Stimulated activated CD8-positive, alpha-beta memory T cell treated with anti-CD3 and anti-CD28 coated beads, Interleukin-15, amount 100 ng/mL, for 24 hours (primary cell): ENCODE measurements at places on chromosomes 12 and 14.

GRCh38 chr12:32125455-32126084 is 18.9 kb downstream of the BICD1 start:
- no peak for DNase-seq

GRCh38 chr12:38664661-38665269 is 240.6 kb downstream of the CPNE8 start:
- no peak for DNase-seq

GRCh38 chr12:120678572-120678971 is 8.4 kb upstream of the MLEC start:
- DNase-seq: no peak

DNA sequence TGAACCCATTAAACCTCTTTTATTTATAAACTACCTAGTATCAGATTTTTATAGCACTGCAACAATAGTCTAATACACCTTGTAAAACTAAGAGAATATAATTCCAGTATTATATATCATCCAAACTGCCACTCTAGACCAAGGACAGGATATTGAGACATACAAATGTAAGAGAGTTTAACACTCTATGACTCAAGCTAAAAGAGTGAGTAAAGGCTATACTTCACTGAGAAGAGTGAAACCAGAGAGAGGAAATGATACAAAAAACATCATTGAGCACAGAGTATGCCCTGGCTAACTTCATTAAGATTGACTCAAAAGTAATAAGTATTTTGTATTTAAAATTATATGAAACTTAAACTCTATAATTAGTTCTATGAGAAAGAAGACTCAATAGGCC is 1951.9 kb upstream of the SEL1L start:
- no peak for DNase-seq

- DNase-seq: no peak
Measured at GRCh38 chr12:3017281-3017680, 58.1 kb downstream of the TEAD4 start.

DNA sequence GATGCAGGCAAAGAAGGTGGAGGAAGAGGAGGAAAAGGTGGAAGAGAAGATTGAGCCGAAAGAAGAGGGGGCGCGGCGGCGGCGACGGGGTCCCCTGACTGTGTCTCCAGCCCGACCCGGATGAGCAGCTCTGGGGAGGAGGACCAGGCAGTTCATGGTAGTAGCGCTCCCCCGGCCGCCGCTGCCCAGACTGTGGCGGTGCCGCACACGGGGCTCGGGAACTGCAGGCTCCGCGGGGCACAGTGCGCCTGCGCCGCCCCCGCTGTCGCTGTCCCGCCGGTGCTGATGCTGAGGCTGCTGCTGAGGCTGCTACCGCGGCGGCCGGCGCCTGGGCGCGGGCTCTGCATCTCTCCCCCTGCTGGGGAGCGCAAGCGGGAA is at the start of gene KCNH5:
Gene KCNH5 (minus strand): TSS at position 225 of the 378 bp plus-strand sequence. CDS start 272 bp downstream, outside the sequence.
- no peak for DNase-seq

DNA sequence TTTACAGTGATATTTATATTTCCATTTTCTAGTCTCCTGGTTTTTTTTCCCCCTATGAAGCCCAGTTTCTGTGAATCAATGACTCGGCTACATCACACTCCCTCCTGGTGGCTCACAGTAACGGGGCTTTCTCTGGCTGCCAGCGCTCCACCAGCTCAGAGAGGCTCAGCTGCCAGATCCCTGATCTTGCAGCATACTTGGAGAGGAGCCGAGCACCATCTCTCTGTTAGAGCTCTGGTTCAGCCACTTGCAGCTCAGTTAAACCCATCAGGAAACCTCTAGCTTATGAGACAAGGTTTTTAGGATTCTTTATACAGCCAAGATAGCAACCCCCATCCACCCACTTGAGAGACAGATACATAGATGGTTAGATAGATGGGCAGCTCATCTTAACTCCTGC is 74.6 kb downstream of the CIT start:
- no peak for DNase-seq

DNA sequence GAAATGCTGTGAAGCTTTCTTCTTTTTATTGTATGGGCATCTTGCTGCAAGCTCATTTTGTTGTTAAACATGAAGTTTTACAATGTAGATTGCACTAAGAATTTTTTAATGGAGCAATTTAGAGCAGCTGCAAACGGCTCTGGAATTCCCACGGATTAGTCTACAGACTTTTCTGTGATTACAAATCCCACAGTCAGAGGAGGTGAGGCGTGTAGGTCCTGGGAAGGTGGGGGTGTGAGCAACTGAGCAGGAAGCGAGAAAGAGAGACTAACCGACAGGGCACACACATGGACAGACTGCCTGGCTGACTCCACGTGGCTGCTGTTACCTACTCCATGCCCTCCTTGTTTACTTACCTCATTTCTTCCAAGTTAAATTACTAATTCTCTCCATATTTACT is 348.5 kb downstream of the NPAS3 start:
- no peak for DNase-seq

GRCh38 chr12:89069431-89069830 is 282.9 kb downstream of the DUSP6 start:
- DNase-seq: no peak

DNA sequence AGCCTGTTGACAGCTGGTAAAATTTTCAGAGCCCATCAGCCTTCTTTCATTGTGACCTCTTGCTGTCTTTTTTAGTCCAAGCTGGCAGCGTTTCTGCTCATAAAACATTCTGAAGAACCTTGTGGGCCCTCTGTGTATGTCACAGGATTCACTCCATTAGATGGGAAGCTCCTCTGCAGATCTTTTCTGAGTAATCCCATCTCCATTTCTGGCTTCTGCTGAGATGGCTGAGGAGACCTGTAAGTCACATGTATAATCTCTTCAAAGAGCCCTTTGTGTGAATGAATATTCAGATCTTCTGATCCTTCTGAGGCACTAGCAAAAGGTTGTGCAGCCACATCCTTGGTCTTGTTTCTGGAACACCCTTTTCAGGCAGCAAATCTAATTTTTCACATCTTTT is 2.8 kb downstream of the RXYLT1 start:
- no peak for DNase-seq

GRCh38 chr12:123445388-123446332 is 9.2 kb upstream of the RILPL2 start:
- no peak for DNase-seq

- no peak for DNase-seq
Measured at GRCh38 chr12:75698052-75698451, 186.6 kb upstream of the KRR1 start.

DNA sequence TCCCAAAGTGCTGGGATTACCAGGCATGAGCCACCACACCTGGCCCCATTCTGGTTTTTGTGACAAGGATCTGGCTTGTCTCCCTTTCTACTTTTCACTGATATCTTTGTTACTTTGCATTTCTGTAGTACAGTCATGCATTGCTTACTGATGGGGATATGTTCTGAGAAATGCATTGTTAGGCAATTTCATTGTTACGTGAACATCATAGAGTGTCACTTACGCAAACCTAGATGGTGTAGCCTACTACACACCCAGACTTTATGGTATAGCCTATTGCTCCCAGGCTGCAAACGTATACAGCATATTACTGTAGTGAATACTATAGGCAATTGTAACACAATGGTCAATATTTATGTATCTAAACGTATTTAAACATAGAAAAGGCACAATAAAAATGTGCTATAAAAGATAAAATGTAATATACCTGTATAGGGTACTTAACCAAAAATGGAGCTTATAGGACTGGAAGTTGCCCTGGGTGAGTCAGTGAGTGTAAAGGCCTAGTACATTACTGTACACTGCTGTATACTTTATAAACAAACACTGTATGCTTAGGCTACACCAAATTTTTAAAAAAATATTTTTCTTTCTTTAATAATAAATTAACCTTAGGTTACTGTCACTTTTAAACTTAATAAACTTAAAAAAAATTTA is 16.0 kb downstream of the MRPL42 start:
- DNase-seq: no peak

GRCh38 chr14:103451401-103451800 is 66.2 kb downstream of the MARK3 start:
- DNase-seq: no peak

DNA sequence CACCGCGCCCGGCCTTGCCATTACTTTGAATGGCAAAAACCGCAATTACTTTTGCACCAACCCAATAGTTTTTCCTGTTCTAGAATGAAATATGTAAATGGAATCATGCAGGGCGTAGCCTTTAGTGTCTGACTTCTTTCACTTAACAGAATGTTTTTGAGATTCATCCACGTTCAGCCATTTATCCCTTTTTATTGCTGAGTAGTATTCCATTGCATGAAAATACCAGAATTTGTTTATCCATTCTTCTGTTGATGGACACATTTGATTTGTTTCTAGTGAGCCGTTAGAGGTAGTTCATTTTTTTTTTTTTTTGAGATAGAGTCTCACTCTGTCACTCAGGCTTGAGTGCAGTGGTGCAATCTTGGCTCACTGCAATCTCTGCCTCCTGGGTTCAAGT is 90.6 kb downstream of the SLC25A47 start:
- no peak for DNase-seq

GRCh38 chr12:6538420-6539313 is 4.3 kb downstream of the GAPDH start:
- DNase-seq: no peak

DNA sequence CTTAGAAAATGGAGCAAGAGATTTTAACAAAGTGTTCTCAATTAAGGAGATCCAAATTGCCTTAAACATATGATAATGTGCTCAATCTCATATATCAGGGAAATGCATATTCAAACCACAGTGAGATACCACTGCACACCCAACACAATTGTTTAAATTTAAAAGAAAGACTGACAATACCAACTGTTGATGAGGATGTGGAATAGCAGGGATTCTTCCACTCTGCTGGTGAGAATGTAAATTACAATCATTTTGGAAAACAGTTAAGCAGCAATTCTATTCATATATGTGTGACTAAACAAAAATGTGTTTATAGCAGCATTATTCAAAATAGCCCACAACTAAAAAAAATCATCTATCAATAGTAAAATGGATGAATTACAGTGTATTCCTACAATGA is 144.2 kb downstream of the KICS2 start:
- DNase-seq: no peak

DNA sequence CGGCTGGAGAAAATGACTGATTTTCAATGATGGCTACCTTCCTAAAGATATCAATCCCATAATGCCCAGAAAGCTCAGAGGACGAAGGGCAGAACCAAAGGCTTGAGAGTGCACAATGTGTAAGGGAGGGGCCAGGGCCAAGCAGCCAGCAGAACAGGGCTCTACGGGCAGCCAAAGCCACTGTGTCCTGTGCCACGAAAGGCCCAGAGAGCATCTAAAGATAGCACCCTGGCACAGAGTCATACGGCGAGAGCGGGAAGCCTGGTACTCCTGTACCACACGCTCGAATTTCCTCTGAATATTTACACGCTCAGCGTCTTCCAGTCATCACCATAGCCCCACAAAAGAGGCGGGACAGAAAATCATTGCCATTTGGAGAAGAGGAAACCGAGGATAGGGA is 39.5 kb downstream of the PRMT8 start:
- DNase-seq: no peak

- no peak for DNase-seq
Measured at GRCh38 chr12:123948401-123948795, 24.2 kb downstream of the CCDC92 start.

- DNase-seq: no peak
Measured at GRCh38 chr14:33809396-33809981, 141.4 kb downstream of the EGLN3 start.

GRCh38 chr12:56296295-56296694 is 3.8 kb downstream of the CS start:
- no peak for DNase-seq

GRCh38 chr14:21091821-21092272 is 6.6 kb downstream of the ZNF219 start:
- no peak for DNase-seq

DNA sequence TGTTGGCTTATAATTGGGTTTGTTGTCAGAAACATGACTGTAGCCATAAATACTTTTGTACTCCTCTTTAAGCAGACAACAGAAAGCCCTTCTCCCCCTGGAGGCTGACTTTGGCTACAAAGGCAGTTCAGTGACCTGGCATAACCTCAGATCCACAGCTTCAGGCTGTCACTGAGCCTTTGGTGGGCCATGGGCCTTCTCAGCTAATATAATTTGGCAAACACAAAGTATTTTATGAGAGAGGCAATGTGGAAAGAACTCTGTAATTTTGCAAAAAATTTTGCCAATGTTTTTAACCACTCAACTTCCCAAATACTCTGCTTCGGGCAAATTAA is 15.5 kb upstream of the MGP start:
- DNase-seq: no peak

DNA sequence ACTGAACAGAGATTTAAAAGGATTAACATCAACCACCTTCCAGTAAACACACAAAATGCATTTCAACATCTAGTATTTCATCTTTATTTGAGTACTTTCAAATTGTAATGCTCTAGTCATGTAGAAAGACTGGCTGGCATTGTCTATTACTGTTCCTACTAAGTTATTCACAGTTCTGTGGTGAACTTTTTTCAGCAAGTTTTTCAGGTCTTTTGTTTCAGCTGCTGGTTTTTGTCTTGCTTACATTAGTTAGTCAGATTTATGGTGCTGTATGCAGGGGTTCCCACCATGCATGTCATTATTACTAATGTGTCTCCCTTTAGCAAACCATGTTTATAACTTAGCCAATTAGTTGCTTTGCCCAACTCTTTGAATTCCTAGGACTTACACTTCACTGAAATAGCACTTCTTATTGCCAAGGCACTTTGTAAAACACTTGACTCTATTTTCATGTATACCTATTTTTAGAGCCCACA is 253.4 kb upstream of the KITLG start:
- DNase-seq: no peak

- DNase-seq: no peak
Measured at GRCh38 chr12:52041695-52042123, 9.5 kb upstream of the NR4A1 start.

DNA sequence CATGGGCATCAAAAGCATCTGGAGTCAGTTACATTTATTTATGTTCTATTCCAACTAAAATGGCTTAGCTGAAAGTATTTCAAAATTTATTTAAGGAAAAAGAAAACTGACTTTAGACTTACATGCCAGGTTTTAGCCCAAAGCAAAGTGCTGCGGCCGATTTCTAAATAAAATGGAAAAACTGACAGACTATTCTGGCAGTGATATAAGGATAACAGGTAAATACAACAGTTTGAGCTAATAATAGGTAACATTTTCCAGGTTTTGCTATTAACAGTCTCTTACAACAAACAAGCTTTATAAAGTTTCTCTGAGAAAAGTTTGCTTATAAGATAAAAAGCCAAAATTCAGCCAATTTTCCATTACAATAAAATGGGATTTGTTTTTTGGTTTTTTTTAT is 937.2 kb upstream of the FLRT2 start:
- DNase-seq: no peak

GRCh38 chr14:60893911-60894310 is 87.0 kb downstream of the TRMT5 start:
- no peak for DNase-seq

- no peak for DNase-seq
Measured at GRCh38 chr12:58211211-58211610, 269.8 kb downstream of the ATP23 start.

- DNase-seq: no peak
Measured at GRCh38 chr12:53980802-53981496, 4.0 kb upstream of the HOXC10 start.

DNA sequence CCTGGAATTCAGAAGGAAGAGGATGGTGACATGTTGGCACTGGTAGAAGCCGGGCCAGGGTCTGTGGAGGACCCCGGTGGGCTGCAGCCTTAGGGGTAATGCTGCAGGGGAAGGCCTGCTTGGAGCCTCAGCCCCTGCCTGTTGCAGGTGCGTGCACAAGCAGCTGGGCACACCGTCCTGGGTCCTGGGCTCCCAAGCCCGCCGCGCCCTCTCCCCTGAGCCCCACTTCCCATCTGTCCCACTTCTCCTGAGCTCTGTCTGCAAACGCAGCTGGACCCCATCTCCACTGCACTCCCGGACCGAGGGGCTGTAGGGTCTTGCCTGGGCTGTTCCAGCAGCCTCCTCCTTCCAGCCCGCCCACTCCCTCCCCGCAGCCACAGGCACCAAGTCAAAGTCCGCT is 116.8 kb downstream of the GLT1D1 start:
- no peak for DNase-seq
